CD4-positive, alpha-beta T cell (primary cell): ENCODE measurements at places on chromosomes 1 and 21. TPM values are rescaled to one million over a fixed set of nuclear protein-coding genes. Genes with fewer than 3 reads are reported as not detected.

DNA sequence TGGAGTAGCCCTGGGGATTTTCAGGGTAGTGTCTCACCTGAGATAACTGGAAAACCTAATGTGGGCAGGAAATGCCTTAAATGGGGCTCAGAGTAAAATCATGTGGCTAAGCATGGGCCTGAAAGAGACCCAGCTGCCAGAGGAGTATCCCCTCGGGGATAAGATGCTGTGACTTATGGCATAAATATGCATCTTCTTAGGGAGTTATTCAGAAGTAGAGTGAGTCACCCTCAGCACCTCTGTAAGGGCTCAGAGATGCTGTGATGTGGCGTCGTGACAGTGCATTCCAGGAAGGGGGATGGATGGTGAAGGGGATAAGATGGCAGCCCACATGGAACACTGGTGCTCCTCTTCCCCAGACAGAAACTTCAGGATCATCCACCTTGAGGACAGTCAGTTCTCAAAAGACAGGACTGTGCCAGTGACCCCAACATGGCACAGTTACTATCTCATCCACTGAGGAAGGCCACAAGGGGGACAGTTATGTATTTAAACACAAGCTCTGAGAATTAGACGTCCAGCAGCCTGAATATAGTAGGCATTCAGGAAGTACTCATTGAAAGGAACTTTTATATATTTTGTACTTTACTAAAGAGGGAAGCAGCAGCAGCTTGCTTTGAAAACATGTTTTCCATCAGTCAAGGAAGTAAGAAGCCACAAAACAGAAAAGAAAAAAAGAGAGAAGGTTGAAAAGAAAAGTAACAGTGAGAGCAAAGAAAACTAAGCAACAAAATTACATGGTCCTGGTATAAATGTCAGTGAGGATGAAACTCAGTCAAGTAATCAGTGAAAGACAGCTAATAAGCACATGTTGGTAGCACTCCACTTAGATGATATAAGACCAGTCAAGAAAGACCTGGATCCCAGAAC, 8.3 kb downstream of the IL24 start:
- DNase-seq = no peak

DNA sequence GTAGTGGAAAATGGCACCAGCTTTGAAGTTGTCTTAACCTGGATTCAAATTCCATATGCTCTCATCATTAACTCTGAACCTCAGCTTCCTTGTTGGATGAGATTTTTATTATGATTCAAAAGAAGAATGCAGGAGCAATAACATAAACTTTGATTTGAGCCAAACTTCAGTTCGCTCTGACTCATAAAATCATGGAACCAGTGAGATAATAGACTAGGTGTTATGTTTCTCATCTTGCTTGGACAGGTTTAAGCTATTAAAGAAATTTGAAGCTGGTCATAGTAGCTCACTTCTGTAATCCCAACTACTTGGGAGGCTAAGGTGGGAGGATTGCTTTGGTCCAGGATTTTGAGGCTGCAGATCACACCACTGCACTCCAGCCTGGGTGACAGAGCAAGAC, 172.8 kb downstream of the CLEC20A start:
- DNase-seq = no peak

DNA sequence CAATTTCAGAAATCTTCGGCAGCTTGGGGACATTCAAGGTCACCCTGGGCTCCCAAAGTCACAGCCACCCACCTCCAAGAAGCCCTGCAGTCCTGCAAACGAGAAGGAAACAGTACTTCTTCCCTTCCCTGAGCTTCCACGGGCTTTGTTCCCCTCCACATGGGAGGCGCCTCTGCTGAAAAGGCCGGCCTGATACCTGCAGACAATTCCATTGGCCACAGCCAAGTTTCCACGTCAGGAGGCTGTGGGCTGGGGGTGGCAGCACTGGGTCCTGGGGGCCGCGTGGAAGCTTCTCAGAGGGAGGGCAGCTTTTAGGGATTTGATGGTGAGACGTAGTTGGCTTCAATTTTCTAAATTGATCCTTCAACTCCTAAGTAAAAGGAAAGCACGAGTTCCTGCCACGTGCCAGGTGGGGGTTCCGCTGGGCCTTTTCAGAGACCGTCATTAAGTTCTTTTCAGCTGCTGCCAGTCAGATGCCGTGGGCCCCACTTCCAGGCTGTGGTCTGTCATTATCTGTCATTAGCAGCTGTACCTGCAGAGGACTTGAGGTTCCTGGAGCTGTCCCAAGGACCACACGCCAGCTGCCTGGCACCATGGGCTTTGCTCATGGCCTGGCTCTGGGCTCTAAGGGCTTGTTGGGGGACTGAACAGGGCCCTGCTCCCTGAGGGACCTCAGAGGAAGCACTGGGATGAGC, 98.7 kb downstream of the CRYAA start:
- no peak for DNase-seq

DNA sequence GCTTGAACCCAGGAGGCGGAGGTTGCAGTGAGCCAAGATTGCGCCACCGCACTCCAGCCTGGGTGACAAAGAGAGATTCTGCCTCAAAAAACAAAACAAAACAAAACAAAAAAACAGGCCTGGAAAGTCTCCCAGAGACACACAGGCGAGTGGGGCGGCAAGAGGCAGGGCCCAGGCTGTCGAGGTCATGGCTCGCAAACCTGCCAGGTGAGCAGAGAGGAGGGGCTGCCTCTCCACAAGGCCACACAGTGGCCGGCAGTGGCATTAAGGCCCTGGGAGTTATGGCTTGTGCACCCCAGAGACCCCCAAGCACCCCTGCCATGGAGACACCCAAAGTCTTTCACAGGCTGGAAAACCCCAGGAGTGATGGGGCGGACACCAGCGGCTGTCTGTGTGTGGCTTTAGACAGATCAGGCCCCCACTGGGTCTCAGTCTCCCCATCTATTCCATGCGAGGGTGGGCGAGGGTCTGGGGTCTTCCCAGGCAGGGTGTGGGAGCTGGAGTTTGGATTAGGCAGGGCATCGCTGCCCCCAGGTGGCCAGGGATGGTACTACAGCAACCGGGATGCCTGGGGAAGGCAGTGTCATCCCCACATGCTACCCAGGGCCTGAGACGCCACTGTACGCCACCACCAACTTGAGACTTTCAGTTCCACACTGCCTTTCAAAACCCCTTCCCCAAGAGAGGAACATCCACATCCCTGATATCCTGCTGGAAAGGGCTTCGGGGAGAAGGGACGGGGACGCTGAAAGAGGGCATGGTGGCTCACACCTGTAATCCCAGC, 7.3 kb upstream of the CTRC start:
- DNase-seq = peak; percentile 84

DNA sequence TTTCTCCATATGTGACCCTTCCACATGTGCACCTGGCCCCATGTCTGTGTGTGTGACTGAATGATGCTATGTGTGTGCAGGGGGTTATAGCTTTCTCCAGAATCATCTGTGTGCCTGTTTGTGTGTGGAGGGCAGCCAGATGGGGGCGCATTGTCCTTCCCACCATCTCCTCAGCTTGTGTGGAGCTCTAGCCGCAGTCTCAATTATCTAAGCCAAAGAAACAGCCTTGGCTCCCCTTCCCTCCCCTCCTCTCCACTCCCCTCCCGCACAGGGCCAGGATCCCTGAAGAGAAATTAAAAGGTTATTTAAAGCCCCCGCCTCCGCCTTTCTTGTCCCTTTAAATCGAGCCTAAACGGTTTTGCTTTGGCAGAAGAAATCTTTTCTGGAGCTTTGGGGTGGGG, 1.8 kb upstream of the DMBX1 start:
- no peak for DNase-seq

GRCh38 chr1:220521778-220522177, 6.2 kb upstream of the MARK1 start:
- no peak for DNase-seq

GRCh38 chr1:23589585-23589986, 30.3 kb upstream of the ID3 start:
- no peak for DNase-seq

DNA sequence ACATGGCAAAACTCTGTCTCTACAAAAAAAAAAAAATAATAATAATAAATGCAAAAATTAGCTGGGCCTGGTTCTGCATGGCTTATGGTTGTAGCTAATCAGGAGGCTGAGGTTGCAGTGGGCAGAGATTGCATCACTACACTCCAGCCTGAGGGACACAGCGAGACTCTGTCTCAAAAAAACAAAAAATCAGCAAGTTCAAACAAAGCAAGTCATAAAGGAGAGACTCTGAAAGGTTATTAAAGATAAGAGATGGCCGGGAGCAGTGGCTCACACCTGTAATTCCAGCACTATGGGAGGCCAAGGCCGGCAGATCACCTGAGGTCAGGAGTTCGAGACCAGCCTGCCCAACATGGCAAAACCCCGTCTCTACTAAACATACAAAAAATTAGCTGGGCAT, 28.8 kb downstream of the COP1 start:
- DNase-seq = no peak

DNA sequence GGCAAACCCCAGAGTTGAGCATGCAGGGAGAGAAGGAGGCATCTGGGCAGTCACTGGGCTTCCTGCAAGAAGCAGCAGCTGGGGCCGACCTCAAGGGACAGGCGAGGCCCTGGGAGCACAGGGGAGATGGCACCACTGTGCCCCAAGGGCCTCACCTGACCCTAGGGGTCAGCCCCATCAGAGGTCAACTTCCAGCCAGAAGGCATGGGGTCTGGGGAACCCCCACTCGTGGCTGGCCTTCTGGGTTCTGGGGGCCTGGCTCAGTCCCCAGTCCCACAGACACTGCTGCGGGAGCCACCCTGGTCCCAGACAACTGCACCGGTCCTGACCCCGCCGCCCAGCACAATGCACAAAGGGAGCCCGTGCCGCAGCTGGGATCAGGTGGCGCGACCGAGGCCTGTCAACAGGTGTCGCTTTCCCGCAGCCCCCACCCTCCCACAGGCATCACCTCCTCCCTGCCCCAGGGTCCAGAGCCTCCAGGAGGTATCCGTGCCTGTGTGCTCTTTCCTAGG, 6.2 kb downstream of the WNT9A start:
- DNase-seq = peak; percentile 26

DNA sequence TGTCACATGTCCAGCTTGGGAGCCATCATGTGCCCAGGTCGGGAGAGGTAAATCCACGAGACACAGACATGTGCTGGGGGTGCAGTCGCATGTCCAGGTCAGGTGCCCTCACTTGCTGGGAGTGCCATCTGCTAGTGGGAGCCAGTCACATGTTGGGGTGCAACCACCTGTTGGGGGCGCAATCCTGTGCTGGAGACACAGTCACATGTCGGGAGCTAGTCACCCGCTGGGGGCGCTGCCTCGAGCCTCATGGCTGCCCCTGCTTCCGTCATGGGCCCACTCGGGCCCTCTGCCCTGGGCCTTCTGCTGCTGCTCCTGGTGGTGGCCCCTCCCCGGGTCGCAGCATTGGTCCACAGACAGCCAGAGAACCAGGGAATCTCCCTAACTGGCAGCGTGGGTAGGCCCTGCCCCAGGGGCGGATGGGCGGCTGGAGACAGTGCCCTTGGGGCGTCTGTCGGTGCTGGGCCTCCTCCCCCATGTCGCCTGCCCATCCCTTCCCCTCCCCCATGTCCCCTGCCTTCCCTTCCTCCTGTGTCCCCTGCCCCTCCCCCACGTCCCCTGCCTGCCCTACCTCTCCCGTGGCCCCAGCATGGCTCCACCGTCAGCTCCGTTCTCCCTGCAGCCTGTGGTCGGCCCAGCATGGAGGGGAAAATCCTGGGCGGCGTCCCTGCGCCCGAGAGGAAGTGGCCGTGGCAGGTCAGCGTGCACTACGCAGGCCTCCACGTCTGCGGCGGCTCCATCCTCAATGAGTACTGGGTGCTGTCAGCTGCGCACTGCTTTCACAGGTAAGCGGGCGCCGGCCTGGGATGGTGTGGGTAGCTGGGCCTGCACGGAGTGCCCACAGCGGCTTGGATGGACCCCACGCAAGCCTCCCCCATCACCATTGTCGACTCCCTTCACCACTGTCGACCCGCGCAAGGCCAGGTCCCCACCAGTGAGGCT, at the start of gene PRSS38:
Gene PRSS38 (plus strand): TSS at position 208 of the 942 bp plus-strand sequence. CDS start 42 bp downstream, at position 250.
- DNase-seq = no peak

- no peak for DNase-seq
These were observed 85.7 kb upstream of the CCDC190 start for GRCh38 chr1:162946701-162947100.

- DNase-seq = no peak
These were observed 24.9 kb downstream of the KCNN3 start for GRCh38 chr1:154845174-154845573.

- DNase-seq = no peak
These were observed 29.5 kb downstream of the SZRD1 start for GRCh38 chr1:16396591-16396990.

DNA sequence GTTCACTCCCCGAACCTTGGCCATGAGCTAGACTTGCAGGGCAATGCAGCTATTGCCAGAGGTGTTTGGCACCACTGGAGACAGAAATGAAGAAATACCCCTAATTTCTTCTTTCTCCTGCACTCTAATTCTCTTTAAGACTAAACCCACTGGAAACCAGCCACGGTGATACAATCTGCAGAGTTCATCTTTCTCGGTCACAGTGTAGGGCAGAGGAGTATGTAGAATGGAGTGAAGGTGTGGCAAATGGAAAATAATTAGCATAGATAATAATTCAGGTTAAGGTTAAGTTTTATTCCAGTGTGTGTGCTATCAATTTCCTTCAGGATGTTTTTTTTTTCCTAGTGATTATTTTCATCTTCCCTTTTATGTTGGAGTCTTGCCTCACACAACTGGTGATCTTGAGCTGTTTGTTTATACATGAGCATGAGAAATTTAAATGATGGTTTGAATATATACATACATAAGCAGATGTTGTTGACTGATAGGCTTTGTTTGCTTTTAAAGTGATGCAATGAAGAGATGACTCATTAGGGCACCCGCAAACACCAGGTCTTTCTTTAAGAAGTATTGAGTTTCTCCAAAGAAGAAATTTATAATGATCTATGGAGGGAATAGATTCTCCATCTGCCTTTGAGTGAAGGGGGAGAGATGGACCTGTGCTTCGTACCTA, 81.9 kb downstream of the SPATA17 start:
- DNase-seq = no peak

GRCh38 chr1:78996791-78997190, 9.7 kb downstream of the ADGRL4 start:
- DNase-seq = no peak

Gene PTBP2
- 32.6 TPM for total RNA-seq

Gene ATAD3C
- 0.74 TPM for total RNA-seq

Gene LIX1L
- 21.5 TPM for total RNA-seq

Gene TEDDM1
- total RNA-seq = not detected

Gene TP73
- total RNA-seq = not detected

Gene OR1C1
- not detected for total RNA-seq

Gene CCDC27
- total RNA-seq = not detected

Gene RAP1GAP
- 0.44 TPM for total RNA-seq
